ENCODE measurements at places on chromosomes 5 and 9. TPM values are rescaled to one million over a fixed set of nuclear protein-coding genes. Genes with fewer than 3 reads are reported as not detected.

The CKMT2 gene
- total RNA-seq, result not detected

The PRXL2C gene
- 5.8 TPM for total RNA-seq

The AQP7 gene
- total RNA-seq, result 0.55 TPM

The PCDHB16 gene
- total RNA-seq, result not detected

The PDE6A gene
- total RNA-seq, result not detected

The CNTFR gene
- not detected for total RNA-seq
